ENCODE measurements at places on chromosomes 5 and 9.

DNA sequence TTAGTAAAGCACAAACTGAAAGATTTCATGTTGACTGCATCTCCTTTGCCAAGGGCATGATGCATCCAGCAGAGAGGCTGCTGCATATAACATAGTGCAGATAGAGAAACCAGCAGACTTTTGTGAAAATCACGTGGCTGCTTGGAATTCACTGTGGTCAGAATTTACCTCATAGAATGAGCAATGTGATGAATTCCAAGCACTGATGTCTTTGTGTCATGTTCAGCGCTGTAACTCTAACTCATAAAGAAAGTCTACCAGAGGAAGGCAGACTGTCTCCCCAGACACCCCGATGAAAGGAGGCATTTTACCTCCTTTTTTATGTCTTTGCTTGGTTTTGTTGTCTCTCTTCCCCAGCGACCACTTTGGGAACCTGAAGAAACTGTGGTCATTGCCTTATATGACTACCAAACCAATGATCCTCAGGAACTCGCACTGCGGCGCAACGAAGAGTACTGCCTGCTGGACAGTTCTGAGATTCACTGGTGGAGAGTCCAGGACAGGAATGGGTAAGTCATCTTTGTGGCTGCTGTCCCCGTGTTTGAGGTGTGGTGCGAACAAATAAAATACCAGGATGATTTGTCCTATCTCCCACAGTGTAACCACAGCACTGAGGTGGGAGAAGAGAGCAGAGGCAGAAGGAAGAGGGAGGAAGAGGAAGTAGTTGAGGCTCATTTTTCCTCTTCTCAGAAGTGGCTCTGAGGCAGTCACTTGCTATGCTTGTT is 42.0 kb downstream of the ITK start:
- DNase-seq, result peak; percentile 83

DNA sequence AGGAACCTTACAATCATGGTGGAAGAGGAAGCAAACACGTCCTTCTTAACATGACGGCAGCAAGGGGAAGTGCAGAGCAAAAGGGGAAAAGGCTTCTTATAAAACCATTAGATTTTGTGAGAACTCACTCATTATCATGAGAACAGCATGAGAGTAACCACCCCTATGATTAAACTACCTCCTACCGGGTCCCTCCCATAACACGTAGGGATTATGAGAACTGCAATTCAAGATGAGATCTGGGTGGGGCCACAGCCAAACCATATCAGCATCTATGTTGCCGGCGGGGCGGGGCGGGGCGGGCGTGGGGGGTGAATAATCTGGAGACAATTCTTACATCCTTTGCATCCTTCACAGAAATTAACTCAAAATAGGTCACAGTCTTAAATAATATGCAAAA is 58.8 kb upstream of the GFPT2 start:
- DNase-seq, result no peak

- DNase-seq, result no peak
Observed at GRCh38 chr5:60546207-60546606, 153.8 kb downstream of the DEPDC1B start.

GRCh38 chr9:121756474-121757280 is 105.2 kb downstream of the DAB2IP start:
- no peak for DNase-seq

DNA sequence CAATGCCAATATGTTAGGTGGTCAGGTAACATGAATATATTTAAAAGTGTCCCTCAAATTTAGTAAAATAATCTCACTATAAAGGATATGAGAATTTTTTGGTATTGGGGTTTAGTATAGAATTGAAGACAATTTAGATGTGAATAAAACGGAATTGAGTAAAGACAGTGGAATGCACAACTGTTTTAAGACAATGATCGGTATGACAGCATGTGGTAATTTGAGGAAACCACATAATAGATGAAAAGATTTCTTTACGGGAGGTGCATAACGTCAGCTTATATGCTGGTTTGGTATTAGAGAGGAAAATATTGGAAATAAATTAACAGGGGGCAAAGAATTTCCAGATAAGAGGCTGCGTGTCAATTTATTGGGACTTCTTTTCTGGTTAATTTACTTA is 1043.2 kb downstream of the CDH18 start:
- DNase-seq, result no peak

DNA sequence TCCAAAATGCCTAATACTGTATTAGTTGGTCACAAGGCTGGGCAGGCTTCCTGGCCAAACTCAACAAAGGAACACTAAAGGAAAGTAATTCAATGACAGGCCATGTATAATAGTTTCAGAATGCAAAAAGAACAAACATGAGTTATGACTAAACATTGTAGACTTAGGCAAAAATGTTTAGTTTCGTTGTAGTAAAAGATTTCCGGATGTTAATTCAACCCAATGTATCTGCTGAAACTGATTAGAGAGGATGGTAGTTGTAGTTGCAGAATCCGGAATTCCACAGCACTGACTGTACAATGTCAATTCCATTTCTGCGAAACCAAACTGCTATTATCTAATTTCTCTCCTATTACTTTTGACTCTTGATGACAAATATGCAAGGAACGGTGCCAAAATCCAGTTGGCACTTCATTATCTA is 117.9 kb upstream of the FST start:
- no peak for DNase-seq

DNA sequence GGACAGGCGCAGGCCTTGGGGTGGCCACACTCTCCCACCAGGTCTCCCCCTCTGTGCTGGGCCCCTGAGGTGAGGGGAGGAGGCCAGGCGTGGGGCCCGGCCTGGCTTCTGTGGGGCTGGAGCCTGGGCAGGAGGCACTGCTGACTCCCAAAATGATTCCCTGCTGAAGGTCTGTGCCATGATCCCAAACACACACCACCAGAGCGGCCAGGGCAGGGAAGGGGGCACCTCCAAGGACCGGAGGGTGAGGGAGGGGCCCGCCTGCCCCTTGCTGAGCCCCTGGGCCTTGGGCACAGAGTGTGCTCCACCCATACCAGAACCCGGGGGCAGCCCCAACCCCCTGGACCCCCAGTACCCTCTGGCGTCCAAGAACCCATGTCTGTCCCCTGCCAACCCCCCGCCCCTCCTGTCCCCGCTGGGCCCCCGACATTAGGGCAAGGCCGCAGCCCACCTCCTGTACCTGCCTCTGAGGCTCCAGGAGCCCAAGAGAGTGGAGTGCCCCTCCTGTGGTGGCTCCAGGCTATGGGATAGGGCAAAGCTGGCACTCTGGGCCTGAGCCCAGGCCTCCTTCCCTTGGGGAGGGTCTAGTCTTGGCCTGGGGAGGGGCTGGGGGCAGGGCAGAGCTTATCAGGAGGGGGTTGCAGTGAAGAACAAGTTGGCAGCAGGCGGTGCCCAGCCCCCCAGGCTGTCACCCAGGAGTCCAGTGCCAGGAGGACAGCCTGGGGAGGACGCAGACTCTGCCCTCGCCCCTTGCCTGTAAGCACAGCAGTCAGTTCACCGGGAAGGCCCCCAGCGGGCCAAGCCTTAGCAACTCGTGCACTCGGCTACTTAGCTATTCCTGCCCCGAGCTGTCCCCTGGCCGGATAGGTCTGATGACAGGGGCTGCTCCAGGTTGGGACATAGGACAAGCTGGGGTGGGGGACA is 2.6 kb upstream of the EGFL7 start:
- no peak for DNase-seq

- DNase-seq, result no peak
Observed at GRCh38 chr5:114665551-114665950, 303.7 kb downstream of the KCNN2 start.

GRCh38 chr5:146340260-146341081 is 1.8 kb downstream of the POU4F3 start:
- peak; percentile 28 for DNase-seq

DNA sequence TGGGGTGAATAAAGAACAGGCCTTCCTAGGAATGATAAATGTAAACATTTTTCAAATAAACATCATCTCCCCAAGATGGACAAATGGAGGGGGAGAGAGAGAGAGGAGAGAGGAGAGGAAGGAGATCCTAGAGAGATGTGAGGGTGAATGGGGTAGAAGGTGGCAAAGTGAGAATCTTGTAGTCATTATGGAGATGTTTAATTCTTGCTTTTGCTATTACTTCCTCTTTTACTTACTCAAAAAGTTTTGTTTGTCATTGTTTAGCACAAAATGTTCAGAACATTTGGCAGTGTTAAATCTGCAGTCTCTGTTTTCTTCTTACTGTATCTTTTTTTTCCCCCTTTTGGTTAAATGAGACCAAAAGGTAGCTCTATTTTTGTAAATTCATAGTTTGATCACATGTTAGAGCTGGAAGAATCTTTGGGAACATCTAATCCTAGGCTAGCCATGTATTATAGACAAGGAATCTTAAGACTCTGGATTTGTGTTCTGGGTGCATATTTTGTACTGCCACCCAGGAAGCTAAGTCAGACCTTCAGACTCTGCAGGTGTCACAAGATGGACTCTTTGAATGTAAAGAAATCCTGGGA is 266.1 kb downstream of the NTRK2 start:
- DNase-seq, result no peak

GRCh38 chr9:9469271-9469670 is 1143.5 kb downstream of the PTPRD start:
- DNase-seq, result no peak

GRCh38 chr5:159518371-159518770 is 188.1 kb upstream of the IL12B start:
- DNase-seq, result no peak

GRCh38 chr9:88604836-88605511 is 70.0 kb downstream of the NXNL2 start:
- DNase-seq, result no peak

GRCh38 chr9:13550519-13550918 is 271.0 kb upstream of the MPDZ start:
- DNase-seq, result no peak

GRCh38 chr9:124415852-124416484 is 726 bp upstream of the PSMB7 start:
- DNase-seq, result no peak

DNA sequence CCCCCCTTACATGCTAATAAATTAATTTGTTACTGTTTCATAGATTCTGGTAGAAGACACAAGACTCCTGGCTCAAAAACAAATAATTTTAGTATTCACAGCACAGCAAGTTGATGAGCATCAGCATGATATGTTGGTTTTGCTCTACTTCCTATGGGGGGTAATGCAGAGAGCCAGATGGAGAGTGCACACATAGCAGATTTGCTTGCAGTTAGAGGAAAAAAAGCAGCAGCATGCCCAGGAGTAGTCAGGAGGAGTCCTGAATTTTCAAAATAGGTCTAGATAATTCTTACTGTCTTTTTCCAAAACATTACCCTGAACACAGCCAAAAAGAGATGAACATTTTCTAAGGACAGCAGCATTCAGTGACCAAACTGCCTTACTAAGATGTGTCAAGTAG is 261.3 kb downstream of the COX7C start:
- DNase-seq, result no peak

DNA sequence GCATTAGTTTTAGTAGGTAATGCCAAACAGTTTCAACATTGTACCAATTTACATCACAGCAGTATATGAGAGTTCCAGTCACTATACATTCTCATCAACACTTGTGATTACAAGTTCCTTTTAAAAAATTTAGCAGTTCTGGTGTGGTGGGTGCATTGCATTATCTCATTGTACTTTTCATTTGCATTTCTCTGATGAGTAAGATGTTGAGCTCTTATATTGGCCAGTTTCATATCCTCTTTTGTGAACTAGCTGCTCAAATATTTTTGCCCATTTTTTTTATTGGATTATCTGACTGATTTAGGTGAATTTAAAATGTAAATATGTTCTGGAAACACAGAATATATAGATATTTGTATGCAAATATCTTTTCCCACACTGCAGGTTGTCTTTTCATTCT is 160.9 kb upstream of the NR3C1 start:
- DNase-seq, result no peak

DNA sequence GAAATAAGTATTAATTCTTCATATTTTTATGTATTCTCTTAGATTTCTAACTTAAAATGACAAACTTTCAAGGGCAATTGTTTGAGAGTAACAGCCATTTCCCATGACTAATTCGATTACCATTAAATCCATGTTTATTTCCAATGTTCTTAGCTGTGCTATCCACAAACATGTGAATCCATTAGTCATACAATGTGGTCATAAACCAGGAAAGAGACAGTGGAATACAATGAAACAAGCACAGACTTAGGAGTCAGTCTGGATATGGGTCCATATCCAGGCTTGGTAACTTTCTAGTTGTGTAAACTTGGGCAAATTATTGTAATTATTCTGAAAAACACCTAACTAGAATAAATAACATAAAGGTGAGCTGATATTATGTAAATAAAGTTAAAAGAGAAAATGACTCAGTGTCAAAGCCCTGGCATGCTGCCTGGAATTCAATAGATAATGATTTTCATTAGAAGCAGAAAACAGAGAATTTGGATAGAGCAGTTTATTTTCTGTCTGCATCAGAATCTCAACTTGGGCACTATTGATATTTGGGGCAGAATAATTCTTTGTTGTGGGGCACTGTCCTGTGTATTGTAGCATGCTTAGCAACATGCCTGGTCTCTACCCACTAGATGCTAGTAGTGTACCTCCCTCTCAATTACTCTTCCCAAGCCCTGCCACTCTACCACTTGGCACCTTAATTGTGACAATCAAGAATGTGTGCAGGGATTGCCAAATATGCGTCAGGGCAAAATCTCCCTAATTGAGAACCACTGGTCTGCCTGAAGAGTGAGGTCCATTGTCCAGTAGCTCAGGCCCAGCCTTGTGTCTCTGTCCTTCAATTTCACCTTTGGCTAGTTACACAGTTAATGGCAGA is 44.7 kb upstream of the SLC27A6 start:
- no peak for DNase-seq

GRCh38 chr9:137351781-137352501 is 49.9 kb upstream of the NRARP start:
- DNase-seq, result no peak
